ENCODE measurements at places on chromosomes 3 and 15.

DNA sequence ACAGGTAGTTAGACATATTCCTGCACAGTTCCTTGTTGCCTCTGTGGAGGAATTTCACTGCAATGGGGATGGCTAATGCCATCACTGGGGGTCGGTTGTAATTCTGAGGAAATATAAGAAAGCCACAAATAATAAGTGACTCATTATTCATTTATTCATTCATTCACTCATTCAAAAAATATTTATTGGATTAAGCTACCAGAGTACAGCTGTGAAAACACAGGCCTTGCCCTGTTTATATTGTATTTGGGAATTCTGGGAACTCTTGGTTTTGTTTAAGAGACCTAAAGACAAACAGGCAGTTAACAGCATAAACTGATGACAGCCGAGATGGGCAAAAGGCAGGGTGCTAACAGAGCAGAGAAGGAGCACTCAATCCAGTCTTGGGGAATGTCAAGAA, 23.6 kb downstream of the PTX3 start:
- DNase-seq: no peak

GRCh38 chr3:189685291-189685690, 54.1 kb downstream of the TP63 start:
- no peak for DNase-seq

- no peak for DNase-seq
These were observed 24.7 kb upstream of the ZBED2 start for GRCh38 chr3:111619833-111620232.

GRCh38 chr3:31086698-31087097, 192.2 kb upstream of the GADL1 start:
- DNase-seq: no peak

GRCh38 chr3:134375582-134376384, 1.5 kb upstream of the AMOTL2 start:
- DNase-seq: no peak

- no peak for DNase-seq
These were observed 1.7 kb downstream of the VPS39 start for GRCh38 chr15:42206406-42206805.

DNA sequence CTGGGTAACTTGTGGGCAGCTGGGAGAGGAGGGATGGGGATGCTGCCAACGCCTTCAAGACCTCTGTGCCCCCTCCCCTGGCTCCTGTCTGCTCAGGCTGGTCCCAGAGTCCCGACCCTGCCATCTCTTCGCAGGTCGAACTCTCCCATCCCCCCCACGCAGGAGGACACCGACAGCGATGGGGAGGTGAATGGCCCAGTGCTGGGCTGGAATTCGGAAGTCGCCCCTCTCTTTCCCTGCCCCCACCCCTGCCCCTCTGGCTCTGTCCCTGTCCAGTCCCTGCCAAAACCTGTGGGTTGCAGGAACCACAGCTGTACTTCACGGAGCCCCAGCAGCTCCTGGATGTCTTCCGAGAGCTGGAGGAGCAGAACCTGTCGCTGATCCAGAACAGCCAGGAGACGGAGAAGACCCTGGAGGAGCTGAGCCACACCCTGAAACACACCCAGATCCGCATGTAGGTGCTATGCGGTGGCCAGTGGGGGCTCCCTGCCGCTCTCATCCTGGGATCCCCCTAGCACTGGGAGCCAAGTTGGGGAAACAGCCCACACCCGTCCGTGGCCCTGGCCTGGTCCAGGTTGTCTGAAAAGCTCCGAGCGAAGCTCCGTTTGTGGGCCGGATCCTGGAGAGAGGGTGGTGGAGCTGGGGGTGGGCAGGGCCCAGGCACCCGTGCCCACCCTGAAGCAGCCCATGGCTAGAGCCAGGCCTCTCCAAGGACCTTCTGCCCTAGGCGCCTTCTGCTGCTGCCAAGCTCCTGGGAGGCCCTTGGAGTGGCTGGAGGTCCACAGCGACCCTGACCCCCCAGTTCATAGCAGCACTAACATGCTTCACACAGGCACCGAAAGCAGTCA, 28.7 kb downstream of the CFAP100 start:
- DNase-seq: peak; percentile 35

GRCh38 chr3:50357481-50357880, 1.8 kb downstream of the TMEM115 start:
- DNase-seq: no peak

DNA sequence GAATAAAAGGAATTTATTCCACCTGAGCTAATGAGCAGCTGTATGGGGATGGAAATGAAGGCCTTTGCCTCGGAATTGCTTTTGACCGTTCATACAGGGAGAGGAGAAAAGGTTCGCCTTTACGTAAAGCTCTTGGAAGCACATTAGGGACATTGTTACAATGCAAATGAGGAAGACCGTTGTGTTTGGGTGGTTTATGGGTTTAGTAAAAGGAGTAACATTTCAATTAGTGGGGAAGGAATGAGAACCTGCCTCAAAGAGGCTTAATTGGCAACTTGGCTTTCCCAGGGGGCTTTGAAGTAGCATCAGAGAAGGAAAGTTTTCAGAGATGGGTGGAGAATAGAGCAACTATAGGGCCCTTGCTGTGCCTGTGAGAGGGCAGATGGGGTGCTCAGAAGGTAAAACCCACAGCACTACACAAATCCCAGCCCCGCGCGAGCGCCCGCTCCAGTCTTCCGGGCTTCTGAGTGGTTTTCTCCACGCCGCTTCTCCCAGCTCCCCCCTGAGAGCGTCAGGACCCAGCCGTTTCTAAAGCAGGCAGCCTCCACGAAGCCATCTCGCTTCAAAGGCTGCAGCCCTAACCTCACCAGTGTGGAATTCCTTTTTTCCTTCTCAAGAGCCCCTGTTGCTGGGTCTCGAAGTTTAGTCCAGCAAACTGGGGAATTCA, 192.0 kb upstream of the HES1 start:
- no peak for DNase-seq

DNA sequence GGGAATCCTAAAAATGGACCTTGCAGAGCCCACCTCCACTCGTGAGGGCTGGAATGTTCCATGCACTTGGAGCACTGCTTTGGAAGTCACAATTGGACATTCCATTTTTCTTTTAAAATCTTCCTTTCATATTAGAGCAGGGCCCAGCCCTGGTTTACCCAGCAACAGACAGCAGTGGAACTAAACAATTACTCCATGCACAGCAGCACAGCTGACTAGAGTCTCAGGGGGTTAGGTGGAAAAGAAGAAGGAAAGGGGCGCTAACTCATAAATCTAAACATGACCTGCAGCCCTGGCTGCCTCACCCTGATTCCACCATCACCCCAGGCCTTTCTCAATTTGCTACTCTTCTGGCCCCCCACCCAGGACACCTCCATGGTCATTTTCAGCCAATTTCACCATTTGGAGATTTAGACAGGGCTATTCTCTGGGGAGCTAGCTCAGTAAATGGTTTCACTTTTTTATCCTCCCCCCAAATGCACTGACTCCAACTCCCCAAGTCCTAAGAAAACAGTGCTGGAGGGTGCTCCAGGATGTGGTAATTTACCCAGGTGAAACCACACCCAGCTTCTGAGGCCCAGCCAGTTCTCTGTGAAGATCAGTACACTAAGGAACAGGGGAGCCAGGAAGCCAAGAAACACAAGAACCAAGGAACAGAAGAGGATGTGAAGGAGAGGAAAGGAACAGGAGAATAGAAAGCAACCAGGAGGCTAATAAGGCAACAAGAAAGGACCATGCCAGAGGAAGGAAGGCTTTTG, 1.6 kb upstream of the LRRC31 start:
- no peak for DNase-seq

GRCh38 chr3:162213956-162214355, 717.3 kb downstream of the OTOL1 start:
- no peak for DNase-seq

DNA sequence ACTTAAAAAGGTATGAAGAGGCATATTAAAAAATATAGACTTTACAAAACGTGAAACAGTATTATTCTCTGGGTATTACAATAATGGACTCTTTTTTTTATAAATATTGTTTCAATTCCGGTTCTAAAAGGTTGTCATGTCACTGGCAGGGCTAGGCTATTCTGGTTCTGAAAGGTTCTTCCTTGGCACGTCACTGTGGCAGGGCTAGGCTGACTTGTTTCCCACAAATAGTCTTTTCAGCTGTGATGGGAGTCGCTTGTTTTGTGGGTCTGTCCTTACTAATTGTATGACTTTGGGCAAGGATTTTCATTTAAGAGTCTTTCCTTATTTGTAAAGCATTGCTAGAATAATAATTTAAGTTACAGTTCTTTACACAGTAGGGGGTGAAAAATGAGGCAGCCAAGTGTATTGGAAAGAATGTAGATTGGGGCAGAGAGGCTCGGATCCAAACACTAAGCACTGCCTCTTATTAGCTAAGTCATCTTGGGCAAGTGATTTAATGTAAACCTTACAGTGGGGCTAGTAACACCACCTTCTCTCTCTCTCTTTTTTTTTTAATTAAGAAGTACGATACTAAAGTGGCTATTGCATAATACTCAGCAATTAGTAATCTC, 12.4 kb upstream of the MELTF start:
- no peak for DNase-seq

DNA sequence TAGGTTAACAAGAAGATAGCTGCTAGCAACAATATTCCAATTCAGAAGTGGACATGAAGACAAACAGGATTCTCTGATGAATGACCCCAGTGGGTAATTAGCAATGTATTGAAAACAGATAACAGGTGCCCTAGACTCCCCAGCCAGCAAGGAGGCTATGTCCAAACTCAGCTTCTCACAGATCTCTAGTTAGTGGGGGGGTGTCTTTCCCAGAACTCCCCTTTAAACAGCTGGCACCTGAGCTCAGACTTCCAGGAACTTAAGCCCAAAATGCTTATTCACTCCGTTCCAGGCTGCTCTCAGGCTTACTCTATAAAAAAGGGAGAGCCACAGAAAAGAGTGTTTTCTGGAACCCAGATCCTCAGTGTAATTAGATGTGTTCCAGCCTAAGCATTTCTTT, 423.0 kb upstream of the THBS1 start:
- no peak for DNase-seq

- no peak for DNase-seq
These were observed 37.8 kb downstream of the IQGAP1 start for GRCh38 chr15:90425726-90426346.

DNA sequence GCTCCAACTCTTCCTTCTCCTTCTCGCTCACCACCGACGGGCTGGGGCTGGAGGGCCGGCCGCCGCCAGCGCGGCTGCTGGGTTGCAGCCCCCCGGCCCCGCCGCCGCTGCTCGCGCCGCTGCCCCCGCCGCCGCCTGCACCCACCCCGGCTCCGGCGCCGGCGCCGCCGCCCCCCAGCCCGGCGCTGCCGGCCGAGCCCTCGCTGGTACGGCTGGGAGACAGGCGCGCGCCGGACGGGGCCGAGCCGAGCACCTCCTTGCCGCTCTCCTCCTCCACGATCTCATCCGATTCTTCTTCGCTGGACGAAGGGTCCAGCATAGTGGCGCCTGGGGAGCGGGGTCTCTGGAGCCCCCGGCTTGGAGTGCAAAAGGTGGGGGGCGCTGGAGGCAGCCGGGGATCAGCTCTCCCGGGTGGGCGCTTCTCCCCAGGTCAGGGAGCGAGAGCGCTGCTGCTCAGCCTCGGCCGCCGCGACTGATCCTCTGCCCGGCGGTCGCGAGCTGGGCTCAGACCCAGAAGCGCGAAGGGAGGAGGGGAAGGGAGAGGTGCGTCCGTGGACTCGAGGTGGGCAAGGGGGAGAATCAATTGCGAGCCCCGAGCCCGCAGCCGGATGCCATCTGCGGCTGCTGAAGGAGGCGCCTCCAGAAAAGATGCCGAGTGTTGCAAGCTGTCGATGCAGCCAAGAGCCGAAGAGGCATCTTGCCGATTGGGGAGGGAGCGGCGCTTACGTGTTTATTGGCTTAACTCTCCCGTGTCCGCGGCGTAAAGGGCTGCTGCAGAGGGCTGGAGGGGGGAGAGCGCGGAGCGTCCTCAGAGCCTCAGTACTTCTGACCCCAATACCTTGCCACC, at the start of gene CADPS:
Gene CADPS, minus strand, starts transcription at position 706 of the 847 bp plus-strand sequence. Its CDS starts 387 bp downstream, at position 319.
- DNase-seq: peak; percentile 66
